ENCODE measurements at places on chromosomes 2 and 18.

DNA sequence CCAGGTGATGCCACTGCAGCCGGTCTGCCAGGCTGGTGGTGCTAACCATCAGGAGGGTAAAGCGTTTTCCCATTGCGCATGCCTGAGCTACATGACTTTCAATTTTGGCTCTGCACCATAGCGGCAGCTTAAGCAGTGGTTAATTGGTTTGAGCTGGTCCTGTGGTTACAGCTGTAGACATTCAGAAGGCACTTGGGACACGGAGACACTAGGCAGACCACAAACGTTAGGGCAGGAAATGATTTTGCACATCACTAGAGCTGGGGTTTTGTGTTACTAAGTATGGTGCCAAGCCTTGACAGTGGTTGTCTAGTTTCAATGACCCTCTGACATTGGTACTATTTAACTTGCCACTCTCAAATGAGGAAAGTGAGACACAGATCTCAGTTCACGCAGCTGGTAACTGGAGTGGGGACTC is 28.9 kb upstream of the CNOT11 start:
- no peak for DNase-seq

DNA sequence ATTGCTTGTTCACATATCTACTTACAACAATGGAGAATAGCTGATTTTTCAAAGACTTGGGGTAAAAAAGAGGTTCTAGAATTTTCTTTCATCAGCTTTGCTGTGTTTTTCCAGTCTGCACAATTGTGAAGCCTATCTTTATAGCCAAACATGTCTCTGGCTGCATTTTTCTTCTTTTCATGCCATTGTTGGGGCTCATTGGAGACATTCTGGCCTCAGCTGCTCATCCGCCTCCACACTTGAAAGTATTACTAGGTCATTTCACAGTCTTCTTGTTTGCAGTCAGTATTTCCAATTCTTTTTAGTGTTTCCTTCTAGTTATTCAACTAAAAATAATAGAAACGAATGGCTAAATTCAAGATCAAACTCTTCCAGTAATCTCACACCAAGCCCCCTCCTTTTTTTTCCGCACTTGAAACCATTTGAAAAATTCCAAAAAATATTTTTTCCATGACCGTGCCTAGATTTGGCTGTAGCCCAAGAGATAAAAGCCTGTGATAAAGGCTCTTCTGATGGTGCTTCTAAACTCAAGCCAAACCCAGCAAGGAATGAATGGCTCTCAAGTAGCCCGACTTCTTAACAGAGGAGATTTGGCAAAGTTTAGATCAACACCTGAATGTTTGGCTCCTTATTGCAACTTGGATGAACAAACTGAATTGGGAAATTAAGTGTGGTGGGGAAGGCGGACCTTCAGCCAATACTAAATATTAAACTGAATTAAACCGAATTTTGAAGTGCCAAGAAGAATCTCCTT is 103.4 kb downstream of the NRP2 start:
- no peak for DNase-seq

DNA sequence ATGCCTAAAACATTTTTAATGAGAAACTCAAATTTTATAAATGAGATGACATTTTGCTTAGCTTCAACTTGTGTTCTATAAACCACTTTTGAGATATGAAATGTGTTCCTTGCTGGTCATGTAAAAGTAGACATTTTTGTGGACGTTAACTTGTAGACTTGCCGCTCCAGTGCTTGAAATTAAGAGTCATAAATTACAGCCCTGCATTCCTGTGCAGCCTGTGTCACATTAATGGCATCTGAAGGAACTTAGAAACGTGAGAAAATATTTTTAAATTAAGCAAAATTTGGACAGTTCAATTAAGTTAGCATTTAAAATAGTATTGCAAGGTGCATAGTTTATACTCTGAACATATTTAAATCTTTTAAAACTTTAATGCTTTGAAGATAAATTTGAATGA is 98.3 kb upstream of the LDLRAD4 start:
- no peak for DNase-seq

DNA sequence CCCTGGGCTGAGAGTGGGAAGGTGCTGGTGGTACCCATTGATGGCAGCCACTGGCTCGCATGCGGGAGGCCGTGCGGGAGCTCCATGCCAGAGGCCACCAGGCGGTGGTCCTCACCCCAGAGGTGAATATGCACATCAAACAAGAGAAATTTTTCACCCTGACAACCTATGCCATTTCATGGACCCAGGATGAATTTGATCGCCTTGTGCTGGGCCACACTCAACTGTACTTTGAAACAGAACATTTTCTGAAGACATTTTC is 12.9 kb upstream of the UGT1A1 start:
- DNase-seq: no peak

GRCh38 chr2:130785466-130786055 is 30.2 kb downstream of the AMER3 start:
- DNase-seq: no peak

- no peak for DNase-seq
Measured at GRCh38 chr18:74459889-74460288, 2.8 kb upstream of the DIPK1C start.

DNA sequence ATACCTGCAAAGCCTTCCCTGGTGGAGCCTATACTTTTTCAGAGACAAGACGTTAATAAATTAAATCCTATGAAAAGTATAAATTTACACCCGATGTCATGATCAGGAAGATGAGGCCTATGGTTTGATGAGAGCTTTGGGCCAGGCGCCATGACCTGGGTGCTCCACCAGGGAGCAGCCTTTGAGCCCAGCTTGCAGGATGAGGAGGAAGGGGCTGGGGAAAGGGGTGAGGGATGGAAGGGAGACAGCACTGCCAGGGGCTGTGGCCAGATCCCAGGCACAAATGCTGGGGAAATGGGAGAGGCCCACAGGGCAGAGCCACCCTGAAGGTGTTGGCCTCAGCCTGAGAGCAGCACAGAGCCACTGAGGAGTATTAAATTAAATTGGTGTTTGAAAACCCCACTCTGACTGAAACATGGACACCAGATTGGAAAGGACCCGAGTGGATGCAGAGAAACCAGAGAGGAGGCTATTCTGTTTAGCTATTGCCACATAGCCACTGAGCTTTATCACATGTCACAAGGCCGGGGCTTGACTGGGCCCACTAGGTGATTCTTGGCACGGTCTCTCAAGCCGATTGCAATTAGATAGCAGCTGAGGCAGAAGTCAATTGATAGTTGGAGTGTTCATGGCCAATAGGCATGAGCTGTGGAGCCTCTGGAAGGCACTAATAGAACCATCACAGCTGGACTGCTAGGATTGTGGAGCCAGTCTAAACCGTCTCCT is 9.6 kb upstream of the FAHD2A start:
- no peak for DNase-seq

GRCh38 chr2:83115606-83116005 is 1343.5 kb downstream of the SUCLG1 start:
- no peak for DNase-seq

DNA sequence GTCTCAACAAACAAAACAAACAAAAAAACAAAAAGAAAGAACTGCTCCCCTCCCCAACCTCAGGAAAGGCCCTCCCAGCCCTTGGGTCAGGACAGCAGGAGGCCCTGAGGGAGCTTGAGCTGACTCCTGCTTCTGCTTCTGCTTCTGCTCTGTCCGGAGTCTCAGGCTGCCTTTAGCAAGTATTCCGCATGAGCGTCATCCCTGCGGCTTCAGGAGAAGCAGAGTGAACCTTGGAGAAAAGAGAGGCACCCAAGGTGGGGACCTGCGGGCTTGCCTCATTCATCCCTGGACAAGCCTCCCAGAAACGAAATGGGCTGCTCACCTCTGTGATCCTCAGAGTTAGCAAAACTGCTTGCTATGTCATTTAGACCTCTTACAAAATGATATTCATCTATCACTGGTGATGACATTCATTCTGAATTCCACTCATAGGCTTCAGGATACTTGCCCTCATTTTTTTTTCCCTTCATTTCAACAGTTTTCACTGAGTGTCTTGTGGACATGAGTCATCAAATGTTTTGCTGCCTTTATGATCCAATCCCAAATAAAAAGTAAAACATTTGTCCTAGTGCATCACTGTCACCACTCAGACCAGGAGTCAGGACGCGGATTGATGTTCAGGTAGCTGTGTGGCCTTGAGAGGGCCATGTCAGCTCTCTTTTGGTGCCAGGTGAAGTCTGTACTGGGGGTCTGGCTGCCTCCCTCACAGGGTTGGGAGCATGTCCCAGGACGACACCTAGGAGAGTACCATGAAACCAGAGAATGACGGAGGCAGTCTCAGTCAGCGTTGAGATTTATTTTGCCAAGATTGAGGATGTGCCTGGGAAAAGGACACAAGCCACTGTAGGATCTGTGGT is 51.7 kb downstream of the IMPA2 start:
- DNase-seq: peak; percentile 76

GRCh38 chr2:1910592-1911246 is 166.4 kb upstream of the PXDN start:
- peak; percentile 5 for DNase-seq

DNA sequence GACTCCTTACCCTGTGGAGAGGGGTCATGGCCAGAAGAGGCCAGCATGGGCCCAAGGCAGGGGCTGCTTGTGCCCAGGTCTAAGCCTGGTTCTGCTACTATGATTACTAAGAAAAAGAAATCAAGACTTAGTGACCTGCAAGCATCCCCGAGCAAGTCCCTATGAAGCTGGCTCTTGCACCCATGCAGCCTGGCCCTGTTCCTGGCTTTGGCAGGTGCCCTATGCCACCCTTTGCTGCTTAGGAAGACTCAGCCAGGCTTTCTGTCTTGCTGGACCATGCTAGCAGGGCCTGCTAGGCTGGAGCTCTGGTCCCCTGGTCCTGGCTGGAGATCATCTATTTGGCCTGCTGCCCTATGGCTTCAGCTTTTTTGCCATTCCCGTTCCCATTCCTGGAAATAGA is 309.4 kb upstream of the EPAS1 start:
- DNase-seq: no peak

- DNase-seq: peak; percentile 79
Measured at GRCh38 chr2:157056200-157056676, 201.3 kb upstream of the GALNT5 start.

DNA sequence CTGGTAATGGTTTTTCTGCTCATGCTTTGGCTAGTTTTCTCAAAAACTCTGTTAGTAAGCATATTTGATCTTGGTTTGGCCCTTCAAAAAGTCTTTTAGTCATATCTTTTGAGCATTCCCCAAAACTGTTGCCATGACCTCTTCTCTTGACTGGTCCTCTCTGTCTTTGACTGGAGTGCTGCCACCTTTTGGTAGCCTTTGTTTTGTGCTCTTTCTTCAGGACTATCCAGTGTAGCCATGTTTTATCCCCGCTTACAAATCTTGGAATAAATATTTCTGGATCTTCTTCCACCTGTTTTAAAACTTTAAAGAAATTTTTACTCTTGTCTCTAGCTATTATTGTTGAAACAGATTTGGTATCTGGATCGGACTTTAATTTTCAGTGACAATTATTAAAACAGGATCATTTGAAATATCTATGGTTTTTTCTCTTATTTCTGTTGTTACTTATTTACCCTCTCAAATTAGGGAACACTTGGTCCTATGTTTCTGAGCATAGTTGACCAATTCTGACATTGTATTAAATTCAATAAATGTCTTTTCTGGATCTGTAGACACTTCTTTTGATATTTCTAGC is 965 bp upstream of the ELOA2 start:
- peak; percentile 41 for DNase-seq

DNA sequence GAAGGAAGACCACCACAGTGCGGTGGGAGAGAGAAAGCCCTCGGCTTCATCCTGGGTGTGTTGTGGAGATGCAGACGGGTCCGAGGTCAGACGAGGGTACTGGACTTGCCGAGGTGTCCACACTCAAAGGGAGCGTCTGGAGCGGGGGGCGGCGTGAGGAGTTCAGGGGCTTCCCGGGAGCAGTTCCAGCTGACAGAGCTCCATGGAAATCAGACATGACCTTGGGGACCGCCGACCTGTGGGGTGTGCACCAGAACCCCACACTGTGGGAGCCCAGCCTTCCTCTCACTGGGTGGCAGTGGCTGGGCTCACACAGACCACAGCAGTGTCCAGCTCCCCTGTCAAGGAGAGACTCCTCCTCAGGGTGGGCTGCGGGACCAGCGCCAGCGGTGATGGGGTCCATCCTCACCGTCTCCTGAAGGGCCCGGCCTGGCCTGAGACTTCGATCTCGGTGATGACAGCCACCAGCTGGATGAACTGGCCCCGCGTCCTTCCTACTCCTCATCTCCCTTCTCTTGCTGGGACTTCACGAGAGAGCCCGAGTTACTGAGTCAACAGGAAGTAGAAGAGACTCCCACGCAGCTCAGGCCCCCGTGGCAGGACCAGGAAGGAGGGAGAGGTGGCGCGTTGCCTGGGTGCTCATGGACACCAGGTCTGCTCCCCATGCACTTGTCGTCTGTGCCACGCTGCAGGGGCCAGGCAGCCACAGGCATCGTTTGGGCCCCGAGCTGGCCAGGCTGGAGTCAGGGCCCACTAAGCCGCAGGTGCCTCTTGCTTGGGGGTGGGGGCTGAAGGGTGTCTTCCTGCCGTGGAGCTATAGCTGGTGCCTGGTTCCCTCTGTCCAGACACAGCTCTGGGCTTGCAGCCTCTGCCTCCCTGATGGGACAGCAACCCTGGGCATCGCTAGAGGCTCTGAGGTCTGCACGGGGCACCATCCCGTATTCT is 101.9 kb upstream of the CTDP1 start:
- peak; percentile 71 for DNase-seq

Measured in cardiac fibroblast (primary cell).